Activated CD4-positive, alpha-beta T cell treated with anti-CD3 and anti-CD28 coated beads for 4 hours (primary cell): ENCODE measurements at places on chromosomes 5 and 9.

DNA sequence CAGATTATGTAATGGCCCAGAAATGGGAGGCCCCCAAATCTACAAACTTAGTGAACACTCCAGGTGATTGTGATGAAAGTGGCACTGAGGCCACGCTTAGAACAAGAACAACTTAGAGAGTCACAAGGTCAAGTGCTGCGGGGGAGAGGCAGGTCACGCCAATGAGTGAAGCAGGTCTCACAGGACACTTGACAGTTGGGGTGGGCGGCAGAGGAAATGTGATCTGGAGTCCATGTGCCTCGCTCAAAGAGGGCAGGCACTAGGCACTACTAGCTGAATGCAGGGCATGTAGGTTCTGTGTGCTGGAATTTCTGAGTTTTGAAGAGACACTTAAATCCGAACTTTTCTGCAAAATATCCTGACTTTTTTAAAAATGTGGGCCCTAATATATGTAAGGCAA, 193.2 kb upstream of the RORB start:
- no peak for DNase-seq

DNA sequence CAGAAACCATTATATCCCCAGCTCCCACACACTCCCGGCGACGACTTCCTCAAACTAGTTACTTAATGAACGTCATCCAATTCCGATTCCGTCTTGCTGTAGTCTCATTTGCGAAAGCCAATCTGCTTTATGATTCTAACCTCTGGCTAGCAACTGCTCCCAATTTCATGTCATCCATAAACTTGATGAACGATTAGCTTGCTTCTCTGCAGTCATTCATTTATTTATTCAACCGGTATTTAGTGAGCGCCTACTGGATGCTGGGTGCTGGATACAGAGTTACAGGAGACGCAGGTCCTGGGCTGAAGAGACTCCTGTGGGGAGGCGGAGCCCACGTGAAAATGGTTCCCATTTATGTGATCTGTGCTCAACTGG, 46.2 kb downstream of the TSPAN17 start:
- no peak for DNase-seq

DNA sequence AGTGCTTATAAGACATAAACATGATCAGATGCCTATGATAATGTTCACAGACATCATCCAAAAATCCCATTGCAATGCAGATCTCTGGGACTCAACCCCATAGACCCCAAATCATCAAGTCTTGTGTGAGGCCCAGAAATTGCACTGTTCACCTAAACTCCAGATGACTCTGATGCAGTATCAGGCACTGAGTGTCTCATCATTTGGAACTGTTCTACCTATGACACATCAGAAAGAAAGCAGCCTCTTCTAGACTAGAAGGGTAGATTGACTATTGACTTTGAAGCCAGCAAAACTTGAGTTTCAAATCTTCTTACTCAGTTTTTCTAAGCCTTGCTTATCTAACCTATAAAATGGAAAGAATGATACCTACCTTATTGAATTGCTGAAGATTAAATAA, 58.7 kb upstream of the PAPPA start:
- no peak for DNase-seq

DNA sequence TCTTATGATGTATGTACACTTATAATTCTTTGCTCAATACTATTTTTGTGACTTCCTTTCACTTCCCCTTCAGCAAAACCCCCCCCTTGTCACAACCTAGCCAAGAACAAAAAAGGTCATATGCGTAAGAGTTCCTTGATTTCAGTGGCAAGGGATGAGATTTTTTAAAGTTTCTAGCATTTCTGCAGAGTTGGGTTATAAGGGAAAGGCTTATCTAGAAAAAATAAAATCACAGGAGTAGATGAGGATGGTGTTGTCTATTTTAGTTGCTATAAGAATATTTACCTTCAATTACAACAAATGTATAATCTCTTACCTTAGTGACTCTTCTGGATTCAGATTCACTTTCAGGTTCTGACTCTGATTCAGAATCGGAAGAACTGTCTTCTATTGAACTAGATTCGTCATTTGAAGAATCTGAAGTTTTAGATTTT, 184.6 kb downstream of the AP3B1 start:
- no peak for DNase-seq

DNA sequence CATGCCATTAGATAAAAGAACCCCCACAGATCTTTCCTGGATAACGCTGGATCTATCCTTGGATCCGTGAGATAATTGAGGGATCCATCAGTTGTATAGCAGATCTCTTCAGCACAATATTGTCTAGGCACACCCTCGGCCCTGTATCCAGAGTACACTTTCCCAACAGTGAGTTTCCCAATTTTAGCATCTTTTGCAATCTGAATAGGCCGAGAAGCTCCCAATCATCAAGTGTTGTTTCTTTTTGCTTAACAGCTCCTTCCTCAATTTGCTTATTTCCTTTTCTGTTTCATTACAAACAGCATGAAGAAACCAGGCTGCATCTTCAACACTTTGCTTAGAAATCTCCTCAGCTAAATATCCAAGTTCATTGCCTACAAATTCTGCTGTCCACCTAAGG, 4.4 kb upstream of the SPTLC1 start:
- no peak for DNase-seq

DNA sequence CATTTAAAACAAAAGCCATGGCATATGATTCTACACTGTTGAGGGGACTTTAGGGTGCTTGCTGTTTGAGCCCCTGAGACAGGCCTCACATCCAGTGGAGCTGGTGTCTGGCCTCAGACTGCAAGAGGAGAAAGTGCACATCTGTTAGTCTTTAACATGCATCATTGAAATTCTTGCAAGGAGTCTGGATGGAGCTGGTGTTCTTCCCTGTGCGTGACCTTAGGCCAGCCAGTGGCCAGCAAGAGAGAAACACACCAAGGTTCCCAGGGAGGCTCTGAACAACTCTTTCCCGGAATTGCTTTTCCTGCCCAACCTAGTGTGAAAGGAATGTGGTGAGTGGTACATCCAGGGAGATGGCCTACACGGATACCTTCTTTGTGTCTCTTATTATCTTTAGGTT, 282.8 kb upstream of the TNC start:
- no peak for DNase-seq
